ENCODE measurements at places on chromosomes 3 and 15.

GRCh38 chr3:24999357-24999756 lies 428.7 kb upstream of the RARB start:
- no peaks in the 10 kb centered on the region for H3K27me3 ChIP-seq
- DNase-seq = no peak
- peaks cover 1% of the 10 kb centered on the region for H3K36me3 ChIP-seq
- H3K4me1 ChIP-seq = no peaks in the 10 kb centered on the region
- H3K27ac ChIP-seq = no peak overlapping the region

DNA sequence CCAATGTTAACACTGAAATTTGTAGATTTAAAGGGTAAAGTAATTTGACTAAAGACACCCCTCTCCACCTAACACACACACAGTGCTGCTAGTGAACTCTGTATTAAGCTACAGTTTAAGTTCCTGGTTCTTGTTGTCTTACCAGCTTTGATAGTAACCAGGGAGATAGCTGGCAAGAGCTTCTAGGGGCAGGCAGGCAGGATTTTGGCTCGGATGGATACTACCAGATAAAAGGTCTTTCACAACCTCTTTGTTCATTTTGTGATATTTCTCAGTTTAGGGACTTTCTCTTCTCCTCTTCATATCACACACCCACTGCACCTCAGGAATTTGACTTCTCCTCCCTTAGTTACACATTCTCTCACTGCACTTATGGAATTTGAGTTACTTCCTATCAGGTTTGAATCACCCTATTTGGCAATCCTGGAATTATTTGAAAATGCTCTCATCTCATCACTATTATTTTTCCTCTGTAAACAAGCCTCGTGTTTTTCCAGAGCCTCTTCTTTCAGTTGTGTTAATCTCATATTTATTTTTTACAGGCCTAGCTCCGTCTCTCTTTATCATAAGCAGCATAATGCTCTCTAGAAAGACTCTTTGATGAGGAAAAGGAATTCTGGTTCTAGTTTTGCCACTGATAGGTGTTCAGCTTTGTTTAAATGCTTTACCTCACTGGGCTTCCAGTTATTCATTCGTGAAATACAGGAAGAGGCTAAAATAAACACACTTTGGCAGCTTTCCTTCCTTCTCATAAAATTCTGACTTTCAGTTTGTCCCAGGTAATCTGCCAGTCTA lies 23.0 kb upstream of the CLDN1 start:
- no peak overlapping the region for H3K27ac ChIP-seq
- peaks cover 30% of the 10 kb centered on the region for H3K27me3 ChIP-seq
- no peak overlapping the region for H3K4me3 ChIP-seq
- H3K4me1 ChIP-seq = peaks cover 3% of the 10 kb centered on the region
- peaks cover under 1% of the 10 kb centered on the region for H3K36me3 ChIP-seq

DNA sequence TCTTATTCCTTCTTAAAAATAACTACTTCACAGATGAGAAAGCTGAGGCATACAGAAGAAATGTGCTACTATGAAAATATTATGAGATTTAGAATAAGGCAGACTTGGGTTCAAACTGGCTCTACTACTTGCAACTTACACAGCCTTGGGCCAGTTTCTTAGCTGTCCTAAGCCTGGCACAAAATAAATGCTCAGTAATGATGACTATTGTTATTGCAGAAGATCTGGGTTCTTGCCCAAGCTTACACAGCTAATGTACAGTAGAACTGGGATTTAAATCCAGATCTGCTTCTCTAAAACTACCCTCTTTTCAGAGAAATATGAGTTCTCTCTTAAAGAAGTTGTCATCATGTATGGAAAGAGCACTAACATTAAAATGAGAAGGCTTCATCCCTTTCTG lies 228.2 kb upstream of the TPRG1 start:
- H3K27me3 ChIP-seq = peaks cover 38% of the 10 kb centered on the region
- H3K4me3 ChIP-seq = no peak overlapping the region
- peaks cover 8% of the 10 kb centered on the region for H3K4me1 ChIP-seq
- DNase-seq = no peak

DNA sequence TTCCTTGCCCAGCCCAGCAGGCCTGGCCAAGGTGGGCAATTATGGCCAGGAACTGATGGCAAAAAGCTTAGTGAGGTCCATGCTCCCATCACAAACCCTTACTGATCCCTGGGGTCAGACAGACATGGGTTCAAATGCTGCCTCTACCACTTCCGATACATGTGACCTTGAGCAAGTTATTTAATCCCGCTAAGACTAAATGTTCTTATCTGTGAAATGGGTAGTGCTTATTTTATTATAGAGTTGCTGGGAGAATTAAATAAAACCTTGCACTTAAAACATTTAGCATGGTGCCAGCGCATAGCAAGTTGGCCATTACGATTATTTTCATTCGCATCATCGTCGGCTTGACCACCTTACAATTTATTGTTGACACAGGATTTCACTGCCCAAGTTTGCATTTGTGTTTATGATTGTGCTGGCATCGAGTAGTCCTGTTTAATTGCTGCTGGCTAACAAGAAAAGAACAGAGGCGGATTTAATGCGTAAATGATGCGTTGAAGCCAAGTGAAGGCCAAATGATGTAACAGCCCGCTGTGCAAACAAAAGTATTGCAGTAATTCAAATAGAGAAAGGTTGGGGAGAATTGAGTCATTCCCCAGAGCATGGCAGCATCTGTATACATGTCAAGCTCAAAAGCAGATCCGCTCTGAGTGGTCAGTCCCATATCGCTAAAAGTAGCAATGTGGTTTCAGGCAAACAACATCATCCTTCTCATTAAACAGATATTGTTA lies 7.3 kb upstream of the FURIN start:
- H3K27me3 ChIP-seq = no peaks in the 10 kb centered on the region
- peak; percentile 49 for DNase-seq
- H3K27ac ChIP-seq = peak overlapping the region; percentile 73
- H3K4me3 ChIP-seq = peak overlapping the region; percentile 30

DNA sequence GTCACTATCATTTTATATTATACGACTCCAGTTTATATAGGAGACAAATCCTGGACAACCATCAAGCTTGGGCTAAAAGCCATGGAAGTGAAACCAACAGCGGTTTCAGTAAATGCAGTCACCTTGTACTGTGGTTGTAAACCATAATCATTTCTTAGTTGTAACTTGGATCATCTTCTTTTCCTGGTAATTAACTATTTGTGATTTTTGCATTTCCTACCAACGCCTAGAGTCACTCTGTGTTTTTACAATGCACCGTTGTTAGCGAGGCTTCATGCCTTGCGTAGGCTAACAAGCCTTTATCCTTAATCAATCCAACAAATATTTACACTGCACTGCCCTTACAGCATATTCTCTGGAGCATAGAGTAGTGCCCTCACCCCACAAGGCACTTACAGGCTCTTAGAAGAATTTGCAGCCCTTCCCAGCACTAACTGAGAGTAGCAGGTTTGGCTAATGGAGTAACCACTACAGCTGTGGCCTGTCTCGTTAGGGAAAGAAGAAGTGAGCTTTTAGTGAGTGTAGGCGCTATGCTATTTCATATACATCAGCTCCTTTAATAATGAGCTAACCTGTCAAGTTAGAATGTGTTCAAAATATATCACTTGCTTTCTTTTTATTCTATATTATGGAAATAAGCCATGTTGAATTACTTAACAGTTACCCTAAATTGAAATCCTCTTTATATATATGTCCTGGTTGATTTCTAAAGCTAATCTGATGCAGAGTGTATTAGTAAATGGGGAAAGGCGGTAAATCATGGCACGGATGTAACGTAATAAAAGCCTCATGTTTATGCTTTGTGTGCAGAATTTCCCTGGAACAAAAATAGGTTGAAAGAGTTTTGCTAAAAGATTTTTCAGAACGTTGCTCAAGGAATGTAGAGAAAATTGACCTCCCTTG lies 62.8 kb downstream of the ABHD2 start:
- no peak overlapping the region for H3K27ac ChIP-seq
- H3K4me3 ChIP-seq = no peak overlapping the region
- no peaks in the 10 kb centered on the region for H3K27me3 ChIP-seq
- no peaks in the 10 kb centered on the region for H3K4me1 ChIP-seq
- no peak for DNase-seq

Data from activated T-cell treated with anti-CD3 and anti-CD28 coated beads, Interleukin-2, amount 50 U/mL, for 72 hours (primary cell).